Epithelial cell of prostate (primary cell): ENCODE measurements at places on chromosomes 12 and 14.
A peak's percentile ranks its signal among the peaks of the same experiment; 100 is the strongest.

GRCh38 chr14:50363714-50364111, 33.0 kb downstream of the CDKL1 start:
- no peak for DNase-seq

DNA sequence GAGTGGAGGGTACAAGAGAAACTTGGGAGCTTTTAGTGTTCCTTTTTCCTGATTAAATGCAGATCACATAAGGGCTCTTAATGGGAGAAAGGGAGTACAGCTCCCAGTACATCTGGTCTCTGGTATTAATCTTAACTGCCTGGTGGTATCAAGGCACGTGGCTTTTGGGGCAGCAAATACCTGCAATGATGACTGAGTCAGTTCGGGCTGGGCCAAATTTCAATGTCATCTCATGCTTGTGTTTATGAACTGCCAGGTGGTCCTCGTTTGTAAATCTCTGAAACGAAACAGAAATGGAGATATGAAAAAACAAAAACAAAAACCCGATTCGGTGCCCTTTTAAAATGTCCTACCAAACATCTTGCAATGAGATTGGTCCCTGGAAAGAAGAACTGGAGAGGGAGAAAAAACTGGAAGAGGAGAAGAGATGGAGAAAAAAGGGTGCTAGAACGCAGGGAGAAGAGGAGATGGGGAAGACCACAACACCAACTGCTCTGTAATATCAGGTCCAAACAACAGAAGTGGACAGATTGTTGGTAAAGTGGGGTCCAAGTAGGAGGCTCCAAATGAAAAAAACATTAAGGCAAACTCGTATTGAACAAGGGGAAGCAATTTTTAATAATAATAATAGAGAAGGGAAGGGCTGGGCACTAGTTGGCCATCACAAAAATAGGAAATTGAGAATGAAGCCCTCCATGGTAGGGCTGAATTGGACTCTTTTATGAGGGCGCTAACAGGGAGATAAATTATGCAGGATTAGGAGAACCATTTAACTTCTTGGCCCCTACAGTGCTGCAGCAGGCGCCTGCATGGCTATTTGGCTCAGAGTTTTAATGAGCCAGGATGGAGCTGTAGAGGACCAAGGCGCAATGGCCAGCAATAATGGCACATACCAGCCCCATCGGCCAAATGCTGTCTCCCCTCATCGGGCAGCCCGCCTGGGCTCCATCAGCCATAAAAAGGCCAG, 45.4 kb upstream of the NPFF start:
- DNase-seq, result no peak

DNA sequence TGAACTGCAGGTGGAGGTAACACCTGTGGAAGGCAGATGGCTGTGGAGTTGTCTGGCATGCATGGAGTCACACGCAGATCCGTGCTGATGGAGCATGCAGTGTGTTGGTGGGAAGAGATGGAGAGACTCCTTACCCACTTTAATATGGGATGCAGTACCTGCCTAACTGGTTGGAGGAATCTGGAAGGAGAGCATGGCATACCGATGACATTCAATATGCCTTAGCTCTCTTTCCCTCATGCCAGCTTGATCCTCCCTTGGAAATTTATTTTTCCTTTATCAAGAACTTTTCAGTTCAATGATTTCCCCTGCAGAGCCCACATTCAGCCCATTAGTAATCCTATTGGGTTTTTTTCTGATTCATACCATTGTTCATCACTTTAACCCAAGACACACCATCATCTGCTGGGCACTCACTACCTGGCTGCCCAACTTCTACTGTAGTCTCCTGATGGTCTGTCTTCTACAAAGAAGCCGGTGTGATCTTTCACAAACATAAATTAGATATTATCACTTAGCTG, 25.9 kb upstream of the NR2C1 start:
- no peak for DNase-seq

GRCh38 chr12:92629349-92630065, 73.3 kb upstream of the PLEKHG7 start:
- no peak for DNase-seq

GRCh38 chr14:68598621-68599447, 194.0 kb downstream of the ZFP36L1 start:
- peak; percentile 79 for DNase-seq

DNA sequence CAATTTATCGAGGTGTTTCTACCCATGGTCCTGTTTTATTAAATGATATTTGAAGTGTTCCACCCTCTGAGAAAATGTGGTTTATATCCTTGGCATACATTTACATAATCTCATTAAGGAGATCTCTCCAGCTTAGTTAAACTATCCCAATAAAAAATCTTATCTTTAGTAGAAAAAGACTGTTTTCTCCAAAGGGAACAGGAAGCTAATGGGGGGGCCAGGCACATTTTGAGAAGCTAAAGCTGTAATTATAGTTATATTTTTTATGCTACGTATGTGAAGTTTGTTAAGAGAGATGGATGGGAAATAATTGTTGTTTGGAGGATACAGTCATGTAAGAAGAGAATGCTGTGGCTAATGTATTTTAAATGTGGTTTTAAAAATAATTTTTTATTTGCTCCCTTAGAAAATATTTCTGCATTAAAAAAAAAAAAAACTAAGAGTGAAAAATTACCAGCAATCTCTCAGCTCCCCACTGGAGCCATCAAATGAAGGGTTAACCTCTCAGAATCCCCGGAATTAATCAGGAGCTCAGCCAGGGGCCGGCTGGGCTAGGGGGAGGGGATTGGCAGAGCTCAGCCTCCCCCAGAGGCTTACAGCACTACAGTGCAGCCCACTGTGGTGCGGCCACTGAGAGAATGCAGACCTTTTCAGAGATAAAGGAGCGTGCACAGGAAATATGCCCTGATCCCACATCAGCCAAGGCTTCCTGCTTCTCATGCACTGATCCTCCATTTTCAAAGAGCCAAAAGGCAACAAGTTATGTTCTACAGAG, 185.8 kb downstream of the EGLN3 start:
- no peak for DNase-seq

DNA sequence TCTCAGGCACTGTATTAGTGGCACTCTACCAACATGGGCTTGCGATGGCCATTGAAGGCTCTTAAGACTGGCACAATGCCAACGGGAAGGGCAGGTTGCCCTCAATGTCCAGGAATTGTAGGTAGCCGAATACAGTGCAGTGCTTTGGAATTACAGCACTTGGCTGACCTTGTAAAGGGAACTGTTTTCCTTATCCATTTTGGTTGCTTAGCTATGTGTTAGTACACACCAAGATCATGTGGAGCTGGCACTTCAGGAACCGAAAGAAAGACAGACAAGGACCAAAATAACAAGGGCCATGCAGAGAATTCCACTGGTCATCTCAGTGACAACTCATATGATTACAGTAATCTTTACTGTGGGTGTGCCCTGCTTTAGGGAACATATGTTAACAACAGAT, 72.7 kb downstream of the DYRK2 start:
- no peak for DNase-seq

DNA sequence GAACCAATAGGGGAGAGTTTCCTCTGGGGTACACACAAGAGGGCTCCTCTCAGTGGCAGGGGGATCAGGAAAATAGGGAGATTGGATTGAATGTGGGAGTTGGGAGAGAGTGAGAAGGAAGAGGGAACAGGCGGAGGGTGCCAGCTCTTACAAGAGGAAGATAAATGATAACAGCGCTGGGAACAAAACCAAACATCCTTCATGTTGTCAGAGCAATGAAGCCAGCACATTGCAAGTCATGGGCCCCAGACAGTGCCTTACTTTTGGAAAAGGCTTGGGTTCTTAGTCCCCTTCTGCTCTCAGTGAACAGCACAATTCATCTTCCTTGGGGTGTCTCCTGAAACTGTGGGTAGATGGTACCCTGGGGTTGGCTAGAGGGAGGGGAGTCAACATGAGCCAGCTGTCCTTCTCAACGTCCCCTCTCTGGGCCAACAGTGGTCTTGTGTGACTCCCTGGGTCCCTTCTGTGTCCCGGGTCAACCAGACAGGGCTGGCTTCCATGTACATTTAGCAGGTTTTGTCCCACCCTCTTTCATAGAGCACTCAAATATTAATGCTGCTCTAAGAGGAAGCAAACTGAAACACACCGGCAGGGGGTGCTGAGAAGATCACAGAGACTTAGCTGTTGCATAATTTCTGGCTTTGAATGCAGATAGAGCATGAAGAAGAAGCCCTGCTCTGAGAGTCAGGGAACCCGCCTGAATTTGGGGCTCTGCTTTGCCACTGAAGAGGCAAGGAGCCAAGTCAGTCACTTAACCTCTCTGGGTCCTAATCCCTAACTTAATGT, 138.5 kb downstream of the ESRRB start:
- DNase-seq, result no peak

- no peak for DNase-seq
Observed at GRCh38 chr14:64174922-64175782, 119.0 kb downstream of the ESR2 start.

- DNase-seq, result no peak
Observed at GRCh38 chr12:7129287-7129871, 690 bp upstream of the RBP5 start.

DNA sequence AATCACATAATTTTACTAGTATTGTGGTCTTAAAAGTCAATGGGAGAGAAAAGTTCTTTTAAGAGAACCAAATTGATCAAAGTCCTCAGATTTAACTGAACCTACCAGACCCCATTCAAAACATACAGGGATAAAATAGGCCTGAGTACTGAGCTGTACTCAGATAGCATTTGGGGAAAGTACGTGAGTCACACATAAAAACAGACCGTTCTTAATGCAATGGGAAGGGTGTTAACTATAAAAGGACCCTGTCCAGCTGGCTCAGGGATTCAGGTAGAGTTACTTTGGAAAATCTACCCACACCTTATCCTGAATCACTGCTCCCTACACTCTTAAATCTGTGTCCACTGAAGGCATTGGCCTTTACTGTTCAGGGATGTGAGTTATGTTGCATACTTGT, 78.0 kb downstream of the PTPN21 start:
- no peak for DNase-seq

- no peak for DNase-seq
Observed at GRCh38 chr14:67192366-67192765, 3.1 kb downstream of the GARIN2 start.

DNA sequence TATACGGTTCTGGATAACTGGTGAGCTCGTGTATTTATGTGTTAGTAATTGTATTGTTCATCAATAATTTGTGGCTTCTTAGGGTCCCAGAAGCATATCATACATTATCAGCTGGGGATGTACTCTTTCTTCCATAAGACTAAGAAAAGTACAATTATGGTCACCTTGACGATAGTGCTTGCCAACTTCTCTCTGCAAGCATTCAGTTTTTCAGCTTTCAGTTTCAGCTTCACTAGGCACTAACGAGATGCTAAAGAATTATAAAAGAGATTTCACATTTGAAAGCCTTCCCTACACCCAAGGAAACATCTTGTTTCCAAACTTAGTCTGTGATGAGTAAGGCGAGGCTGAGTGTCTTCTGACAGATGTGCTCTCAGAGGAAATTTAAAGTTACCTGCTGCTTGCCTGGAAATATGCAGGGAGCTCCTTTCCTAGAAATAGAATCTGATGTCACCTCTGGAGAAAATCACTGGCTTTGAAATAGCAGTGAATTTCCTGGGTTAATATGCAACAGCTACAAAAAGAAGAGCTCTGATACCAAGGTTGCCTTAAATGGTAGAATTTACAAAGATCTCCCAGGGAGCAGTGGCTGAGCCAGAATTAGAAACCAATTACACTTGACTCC, 1419.9 kb upstream of the TMEM132C start:
- DNase-seq, result no peak

GRCh38 chr12:2387103-2387834, 334.5 kb downstream of the CACNA1C start:
- no peak for DNase-seq

DNA sequence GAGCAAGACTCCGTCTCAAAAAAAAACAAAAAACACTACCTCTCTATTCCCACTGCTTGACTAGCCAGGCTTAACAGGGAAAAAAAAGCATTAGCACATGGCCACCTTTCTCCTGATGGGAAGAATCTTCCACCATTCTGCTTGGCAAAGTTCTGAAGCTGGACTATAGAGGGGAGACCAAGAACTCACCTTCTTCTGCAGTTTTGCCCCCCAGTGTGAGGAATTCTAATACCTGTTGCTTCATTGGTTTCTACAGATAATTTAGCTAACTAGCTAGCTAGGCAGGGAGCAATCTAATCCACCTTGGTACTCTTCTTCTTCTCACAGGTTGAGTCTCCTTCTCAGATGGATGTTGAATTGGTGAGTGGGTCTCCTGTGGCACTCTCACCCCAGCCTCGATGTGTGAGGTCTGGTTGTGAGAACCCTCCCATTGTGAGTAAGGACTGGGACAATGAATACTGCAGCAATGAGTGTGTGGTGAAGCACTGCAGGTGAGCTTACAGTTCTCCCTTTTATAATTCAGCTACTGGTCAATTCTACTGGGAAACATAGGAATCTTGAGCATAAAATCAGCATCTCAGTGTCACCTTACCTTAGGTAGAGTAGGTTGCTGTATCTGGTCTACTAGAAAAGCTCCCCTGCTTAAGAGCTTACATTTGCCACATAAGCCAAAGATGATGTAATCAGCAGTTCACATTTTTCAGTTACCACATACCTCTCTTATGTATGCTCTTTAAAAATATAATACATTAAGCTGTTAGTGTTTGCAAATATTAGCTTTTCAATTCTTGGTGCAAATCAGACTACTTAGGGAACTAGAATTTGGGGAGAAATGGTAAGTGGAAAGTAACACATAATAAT, 16.0 kb downstream of the METTL3 start:
- DNase-seq, result no peak

- DNase-seq, result peak; percentile 43
Observed at GRCh38 chr12:78210894-78211302, 380.2 kb downstream of the NAV3 start.

- DNase-seq, result no peak
Observed at GRCh38 chr14:23482823-23483148, 13.3 kb downstream of the NGDN start.

DNA sequence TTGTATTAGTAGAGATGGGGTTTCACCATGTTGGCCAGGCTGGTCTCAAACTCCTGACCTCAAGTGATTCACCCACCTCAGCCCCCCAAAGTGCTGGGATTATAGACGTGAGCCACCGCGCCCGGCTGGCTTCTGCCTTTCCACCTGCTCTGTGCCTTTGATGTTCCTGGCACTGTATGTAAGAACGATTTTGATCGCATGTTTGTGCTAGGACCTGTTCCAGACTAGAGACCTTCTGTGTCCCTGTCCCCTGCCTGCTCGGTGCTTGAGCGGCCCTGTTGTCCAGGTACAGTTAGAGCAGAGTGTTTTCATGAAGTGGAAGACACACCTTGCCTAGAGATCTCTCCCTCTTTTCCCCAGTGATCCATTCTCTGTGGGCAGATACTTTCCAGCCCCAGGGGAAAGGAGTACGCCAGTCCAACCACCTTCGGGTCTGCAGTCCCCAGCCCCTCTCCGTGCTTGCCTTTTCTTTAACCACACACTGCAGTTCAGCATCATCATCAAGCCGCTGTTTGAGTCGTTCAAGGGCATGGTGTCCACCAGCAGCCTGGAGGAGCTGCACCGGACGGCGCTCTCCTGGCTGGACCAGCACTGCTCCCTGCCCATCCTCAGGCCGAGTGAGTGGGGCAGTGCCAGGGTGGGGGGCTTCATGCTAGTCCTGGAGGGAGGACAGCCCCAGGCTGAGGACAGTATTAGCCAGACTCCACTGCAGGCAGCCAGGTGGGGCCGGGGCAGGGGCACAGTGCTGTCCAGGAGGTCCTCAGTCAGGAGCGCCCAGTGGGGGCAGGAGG, 33.4 kb downstream of the IL31 start:
- DNase-seq, result no peak
